Nephron progenitor cell (in vitro differentiated cells): ENCODE measurements at places on chromosomes 7 and 10.

DNA sequence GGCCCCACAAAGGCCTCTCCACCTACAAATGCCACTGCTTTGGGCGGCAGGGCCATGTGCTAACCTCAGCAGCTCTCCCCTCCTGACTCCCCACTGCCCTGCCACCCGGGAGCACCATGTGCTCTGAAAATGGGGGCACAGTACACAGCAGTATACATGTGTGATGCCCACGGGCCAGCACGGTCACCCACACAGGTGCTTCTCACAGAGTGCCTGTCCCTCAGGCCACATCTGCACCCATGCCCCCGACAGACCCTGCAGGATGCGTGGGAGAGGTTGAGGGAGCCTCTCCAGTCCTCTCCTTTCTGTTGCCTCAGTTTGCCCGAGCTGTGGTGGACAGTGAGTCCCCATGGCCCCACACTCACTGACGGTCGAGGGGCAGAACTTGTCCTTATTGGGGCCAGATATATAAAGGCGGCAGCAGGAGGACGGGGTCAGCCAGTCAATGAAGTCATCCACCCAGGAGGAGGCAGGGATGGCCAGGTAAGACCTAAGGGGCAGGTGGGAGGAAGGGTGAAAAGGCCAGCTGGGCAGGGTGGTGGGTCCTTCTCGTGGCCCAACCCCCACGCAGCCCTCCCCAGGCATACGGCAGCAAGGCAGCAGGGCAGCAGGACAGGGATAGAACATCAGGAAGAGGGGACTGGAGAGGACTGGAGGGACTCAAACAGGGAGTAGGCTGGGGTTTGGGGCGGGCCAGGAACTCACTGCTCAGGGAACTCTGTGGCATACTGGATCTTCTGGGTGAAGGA, 19.6 kb downstream of the NPC1L1 start:
- no peak for DNase-seq

GRCh38 chr7:90320801-90321494, at the start of gene FAM237B:
Gene FAM237B, minus strand, starts transcription at chr7:90321304. Its CDS starts 1,556 bp downstream, at chr7:90319748.
- DNase-seq, result peak; percentile 70

DNA sequence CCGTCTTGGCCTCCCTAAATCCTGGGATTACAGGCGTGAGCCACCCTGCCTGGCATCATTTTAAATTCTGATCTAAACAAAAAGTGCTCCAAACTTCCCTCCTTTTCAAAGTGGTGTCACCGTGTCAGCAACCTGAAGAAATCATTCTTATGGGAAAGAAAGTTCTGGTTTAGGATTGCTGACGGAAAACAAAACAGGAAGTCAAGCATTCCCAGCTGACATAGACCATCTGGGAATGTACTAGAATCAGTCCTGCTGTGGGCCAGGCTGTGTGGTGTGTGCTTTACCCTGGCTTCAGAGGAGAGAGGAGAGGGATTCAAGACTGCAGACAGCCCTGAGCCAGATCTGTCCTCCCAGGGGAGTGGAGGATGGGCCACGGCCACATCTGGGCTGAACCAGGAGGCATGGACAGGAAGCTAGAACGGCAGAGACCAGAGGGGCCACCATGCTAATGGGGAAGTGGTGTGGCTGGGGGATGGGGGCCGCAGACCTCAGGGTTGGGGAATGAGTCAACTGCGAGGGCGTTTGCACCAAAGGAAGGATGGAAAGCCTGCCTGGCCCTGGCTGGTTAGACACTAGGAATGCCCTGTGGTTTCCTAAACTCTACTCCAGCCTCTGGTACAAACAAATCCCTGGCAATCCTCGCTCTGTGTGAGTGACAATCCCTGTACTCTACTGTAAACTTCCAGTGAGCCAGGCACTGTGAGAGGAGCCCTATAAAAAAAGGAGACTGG, 16.7 kb upstream of the CLIP2 start:
- peak; percentile 30 for DNase-seq

DNA sequence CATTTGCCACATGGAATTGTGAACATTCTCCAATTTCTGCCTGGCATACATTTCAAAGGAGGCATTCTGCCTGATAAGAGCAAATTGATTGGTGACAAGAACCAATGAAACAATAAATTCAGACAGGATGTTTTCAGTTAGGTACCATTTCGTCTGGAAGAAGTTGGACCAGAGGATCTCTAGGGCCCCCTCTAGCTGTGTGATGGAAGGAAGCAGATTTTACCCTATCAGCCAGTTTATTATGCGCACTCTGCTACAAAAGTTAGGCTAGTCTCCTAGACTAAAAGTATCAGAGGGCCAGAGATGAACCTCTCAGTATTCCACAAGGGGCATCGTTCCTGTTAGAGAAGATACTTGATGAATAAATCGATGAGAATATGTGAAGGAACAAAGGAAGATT, 118.0 kb downstream of the BUB3 start:
- no peak for DNase-seq

DNA sequence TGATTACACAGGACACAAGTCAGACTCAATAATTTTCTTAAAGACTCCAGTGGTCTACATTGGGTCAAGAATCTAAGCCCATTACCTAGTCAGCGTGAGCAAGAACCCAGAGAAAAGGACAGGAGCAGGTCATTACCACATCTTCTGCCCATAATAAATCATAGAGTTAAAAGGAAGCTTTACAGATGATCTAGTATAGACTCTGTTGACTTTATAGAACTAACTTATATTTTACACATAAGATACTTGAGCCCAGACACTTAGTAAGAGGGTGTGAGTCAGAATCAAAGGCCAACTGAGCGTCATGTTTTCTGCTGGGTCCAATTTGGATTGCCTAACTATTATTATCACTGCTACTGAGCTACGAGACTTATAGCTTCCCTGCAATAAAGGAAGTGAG, 206.1 kb upstream of the NPSR1 start:
- no peak for DNase-seq

- no peak for DNase-seq
Measured at GRCh38 chr7:151784853-151785680, 91.8 kb downstream of the PRKAG2 start.

GRCh38 chr7:39666562-39666961, 43.2 kb downstream of the RALA start:
- DNase-seq, result no peak

- no peak for DNase-seq
Measured at GRCh38 chr7:157686285-157686894, 349.6 kb downstream of the DNAJB6 start.

- DNase-seq, result no peak
Measured at GRCh38 chr10:31004611-31005193, 27.0 kb downstream of the ZNF438 start.

DNA sequence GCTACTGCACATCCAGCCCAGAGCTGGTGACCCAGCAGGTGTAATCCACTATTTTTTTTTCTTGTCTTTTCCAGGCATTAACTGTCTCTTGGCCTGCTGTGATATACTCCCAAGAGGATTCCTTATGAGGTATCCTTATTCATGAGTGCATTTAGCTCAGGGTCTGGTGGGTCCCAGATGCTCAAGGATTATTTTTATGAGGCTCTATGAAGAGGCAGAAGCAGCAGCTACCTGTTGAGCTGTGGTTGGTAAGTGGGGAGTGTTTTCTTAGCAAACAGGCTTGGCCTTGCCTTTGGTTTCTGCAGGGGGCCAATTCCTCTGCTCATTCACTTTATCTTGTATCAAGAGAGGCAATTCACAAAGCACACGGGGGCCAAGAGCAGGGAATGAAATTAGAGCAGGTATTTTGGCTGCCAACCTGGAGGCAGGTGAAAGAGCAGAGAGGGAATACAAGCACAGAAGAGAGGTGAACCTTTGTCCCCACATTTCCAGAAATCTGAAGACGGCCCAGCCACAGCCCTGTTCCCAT, 221.6 kb downstream of the TMEM178B start:
- DNase-seq, result no peak

DNA sequence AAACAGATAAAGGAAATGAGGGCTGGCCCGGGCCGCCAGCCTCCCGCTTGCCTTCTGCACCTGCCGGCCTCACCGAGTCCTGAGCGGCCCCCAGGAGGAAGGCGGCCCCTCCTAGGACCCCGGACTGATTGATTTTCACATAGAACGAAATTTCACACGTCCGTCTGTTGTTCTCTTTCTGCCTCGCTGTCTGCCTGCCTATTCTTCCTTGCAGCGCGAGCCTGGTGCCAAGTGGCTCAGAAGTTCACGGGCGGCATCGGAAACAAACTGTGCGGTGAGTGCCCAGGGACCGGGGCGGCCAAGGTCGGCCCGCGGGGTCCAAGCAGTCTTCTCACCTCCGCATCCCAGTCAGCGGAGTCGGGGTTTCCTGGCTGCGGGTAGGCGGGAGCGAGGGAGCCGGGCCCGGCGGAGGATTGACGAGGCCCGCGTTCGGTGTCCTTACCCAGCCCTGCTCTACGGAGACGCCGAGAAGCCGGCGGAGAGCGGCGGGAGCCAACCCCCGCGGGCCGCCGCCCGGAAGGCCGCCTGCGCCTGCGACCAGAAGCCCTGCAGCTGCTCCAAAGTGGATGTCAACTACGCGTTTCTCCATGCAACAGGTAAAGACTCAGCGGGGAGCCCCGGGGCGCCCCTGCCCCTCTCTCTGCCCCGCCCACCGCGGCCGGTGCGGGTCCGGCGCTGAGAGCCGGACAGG, 967 bp downstream of the GAD2 start:
- peak; percentile 45 for DNase-seq

DNA sequence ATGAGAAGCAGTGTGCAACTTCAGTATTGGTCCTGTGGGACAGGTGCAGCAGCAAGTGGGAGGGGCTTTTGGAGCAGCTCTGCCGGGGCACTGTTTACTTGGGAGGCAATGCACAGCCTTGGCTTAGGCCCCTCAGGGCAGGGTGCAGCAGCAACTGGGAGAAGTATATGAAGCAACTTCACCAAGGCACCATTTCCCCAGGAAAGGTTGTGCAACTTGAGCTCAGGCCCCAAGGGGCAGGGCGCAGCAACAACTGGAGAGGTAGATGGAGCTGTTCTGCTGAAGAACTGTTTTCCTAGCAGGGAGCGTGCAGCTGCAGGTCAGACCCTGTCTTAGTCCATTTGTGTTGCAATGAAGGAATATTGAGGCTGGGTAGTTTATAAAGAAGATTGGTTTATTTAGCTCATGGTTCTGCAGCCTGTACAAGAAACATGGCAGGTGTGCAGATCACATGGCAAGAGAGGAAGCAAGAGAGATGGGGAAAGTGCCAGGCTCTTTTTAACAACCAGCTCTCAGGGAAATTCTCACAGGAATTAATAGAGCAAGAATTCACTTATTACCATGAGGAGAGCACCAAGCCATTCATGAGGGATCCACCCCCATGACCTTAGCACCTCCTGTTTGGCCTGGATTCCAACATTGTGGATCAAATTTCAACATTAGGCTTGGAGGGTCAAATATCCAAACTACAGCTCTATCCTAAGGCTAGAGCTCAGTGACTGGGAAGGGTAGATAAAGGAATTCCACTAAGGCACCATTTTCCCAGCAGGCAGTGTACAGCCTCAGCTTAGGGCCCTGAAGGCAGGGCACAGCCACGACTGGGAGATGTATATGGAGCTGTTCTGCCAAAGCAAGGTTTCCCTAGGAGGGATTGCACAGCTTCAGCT, 10.9 kb downstream of the GPR141 start:
- DNase-seq, result peak; percentile 18

DNA sequence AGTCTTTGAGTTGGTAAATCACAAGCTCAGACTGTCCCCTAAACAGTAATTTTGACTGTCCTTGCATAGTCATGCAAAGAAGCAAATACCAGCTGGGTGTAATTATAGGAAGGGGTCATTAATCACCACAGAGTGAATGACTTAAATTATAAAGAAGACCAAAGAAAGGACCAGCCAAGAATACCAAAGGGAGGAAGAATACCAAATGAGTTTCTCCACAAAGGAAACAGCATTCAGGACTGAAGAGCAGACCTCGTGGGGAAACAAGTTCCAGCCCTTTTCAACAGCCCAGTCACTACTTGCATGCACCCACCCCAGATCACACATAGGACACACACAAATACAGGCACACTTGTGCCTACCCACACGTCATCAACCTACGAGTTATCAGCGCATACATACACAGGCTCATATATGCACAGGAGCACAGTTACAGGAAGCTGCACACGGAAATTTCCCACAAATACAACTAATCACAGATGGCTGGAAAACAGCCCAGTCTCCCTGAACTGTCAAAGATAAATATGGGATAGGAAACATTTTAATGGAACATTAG, 77.6 kb downstream of the DENND2A start:
- no peak for DNase-seq

- no peak for DNase-seq
Measured at GRCh38 chr7:44227911-44228310, 27.1 kb downstream of the YKT6 start.

DNA sequence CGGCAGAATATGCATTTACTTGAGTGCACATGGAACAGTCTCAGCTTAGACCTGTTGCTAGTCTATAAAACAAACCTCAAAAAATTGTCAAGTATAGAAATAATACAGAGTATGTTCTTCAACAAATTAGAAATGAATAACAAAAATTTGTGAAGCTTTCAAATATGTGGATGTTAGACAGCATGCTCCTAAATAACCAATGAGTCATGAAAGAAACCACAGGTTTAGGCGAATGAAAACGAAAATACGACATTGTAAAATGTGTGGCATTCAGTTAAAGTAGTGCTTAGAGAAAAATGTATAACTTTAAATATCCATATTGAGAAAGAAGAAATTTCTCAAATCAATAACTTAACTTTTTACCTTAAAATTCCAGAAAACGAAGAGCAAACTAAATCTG, 760.0 kb upstream of the SORCS1 start:
- no peak for DNase-seq

- no peak for DNase-seq
Measured at GRCh38 chr10:34717429-34717828, 97.7 kb downstream of the PARD3 start.

- peak; percentile 57 for DNase-seq
Measured at GRCh38 chr7:151086802-151087244, 548 bp downstream of the AGAP3 start.

- DNase-seq, result no peak
Measured at GRCh38 chr10:34161777-34162370, 653.2 kb downstream of the PARD3 start.

DNA sequence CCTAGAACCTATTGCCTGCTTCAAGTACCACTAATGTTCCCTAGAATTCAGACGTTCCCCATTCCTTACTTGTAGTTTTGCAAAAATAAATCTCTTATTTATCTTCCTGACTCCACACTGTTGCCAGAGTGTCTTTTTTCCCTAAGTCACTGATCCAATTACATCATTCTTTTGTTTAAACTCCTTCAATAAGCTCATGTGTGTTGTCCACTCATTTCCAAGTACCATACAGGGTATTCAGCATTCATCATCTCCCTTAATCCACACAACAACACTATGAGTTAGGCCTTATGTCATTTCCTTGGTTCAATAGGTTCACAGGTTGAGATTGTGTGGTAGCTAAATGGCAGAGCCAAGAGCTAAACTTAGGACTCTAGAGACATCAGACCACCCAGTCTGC, 119.9 kb upstream of the RHOBTB1 start:
- DNase-seq, result no peak

DNA sequence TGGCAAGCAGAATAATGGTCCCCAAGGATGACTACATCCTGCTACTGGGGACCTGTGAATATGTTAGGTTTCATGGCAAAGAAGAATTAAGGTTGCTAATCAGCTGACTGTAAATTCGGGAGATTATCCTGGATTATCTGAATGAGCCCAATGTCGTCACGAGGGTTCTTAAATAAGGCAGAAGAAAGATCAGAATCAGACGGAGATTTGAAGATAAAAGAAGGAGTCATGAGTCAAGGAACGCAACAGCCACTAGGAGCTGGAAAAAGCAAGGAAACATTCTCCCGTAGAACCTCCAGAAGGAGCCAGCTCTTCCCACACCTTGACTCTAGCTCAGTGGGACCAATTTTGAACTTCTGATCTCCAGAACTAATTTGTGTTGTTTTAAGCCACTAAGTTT, 82.9 kb upstream of the APBB1IP start:
- DNase-seq, result no peak

- no peak for DNase-seq
Measured at GRCh38 chr10:15122477-15123030, 25.4 kb downstream of the RPP38 start.
